ENCODE measurements at places on chromosomes 11 and 22.

- DNase-seq: no peak
These were observed 96.4 kb upstream of the BIRC3 start for GRCh38 chr11:102220728-102221467.

GRCh38 chr22:20114506-20115475 is 1.1 kb upstream of the RANBP1 start:
- no peak for DNase-seq

DNA sequence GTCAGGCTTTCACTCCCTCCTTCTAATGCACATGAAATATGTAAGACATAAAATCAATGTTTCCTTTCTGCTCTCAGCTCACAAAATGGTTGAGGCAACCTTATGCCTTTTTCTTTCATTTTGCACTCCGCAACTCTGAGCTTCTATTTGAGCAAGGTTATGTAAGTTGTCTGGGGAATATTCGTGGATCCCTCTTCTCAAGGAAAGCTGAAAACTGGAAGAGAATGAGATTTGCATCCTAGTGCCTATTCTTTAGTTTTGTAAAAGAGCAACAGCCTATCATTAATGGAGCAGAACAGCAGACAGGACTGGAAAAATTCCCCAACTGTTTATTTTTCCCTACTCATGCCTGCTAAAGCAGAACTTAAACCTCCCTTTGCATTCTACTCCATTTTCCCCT is 141.7 kb downstream of the FAM76B start:
- DNase-seq: no peak

DNA sequence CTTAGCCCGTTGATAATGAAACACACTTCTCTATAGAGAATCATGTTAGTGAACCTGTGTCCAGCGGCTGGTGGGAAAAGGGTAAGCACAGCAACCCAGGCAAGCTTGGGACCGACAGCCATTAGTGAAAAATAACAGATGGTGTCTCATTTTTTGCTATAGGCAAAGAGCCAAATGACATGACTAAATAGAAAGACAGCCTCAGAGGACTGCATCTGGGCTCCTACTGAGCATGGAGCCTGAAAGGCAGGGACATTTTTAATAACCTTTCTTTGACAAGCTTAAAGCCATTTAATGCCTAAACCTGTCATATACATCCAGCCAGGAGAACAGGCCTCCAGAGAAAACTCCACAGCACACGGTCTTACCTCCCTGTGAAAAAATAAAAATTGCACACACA is 67.0 kb downstream of the FANCF start:
- no peak for DNase-seq

GRCh38 chr11:27076121-27076589 is 35.5 kb downstream of the BBOX1 start:
- DNase-seq: no peak

Measured in hepatic stellate cell (primary cell).